Peyer's patch (tissue), 4 donors: ENCODE measurements at places on chromosomes 4 and X. TPM values are rescaled to one million over a fixed set of nuclear protein-coding genes. Genes with fewer than 3 reads are reported as not detected.

Gene DDIT4L
- not detected for total RNA-seq

- H3K36me3 ChIP-seq, result no peaks in the 10 kb centered on the region
- no peaks in the 10 kb centered on the region for H3K4me1 ChIP-seq
- no peak overlapping the region for H3K27ac ChIP-seq
- no peak for DNase-seq
Measured at GRCh38 chrX:139801397-139801813, 93.4 kb upstream of the MCF2 start.

DNA sequence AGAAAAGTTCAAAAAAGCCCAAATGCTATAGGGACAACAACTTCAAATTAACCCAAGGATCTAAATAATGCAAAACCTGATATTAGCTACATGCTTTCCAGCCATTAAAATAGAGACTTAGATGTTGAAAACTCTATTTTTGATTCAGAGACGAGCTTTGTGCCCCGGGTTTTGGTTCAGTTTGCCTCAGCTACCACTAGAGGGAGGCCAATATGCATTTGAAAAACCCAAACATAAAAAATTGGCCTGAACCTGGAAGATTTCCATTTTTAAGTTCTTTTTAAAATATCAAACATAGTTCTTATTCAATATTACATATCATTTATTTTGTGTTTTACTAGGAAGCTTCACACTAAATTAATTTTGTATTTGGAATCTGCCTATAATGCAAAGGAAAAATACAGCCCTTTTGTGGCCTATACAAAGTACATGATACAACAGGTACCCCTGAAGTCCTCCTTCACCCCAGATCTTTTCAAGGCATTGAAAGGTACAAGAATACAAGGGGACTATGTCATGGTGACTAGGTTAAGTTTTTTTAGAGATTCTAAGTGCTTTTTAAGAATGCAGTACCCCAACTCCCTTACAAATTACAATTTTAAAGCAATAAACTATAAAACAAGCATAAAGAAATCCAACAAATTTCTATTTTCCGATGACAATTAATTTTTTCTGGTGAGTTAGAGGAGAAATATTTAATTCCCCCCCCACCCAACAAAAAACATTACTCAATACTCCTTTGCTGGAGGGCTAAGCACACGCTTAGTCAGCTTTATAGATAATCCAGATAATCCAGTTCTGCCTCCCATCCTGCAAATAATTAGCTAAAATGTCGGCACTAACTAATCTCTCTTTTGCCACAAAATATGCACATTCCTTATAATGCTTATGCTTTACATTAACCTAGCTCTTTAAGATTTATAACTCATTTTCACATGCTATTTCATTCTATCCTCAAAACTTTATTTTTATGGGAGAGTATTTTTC, 97.7 kb upstream of the PTPN13 start:
- no peaks in the 10 kb centered on the region for H3K27me3 ChIP-seq
- DNase-seq, result no peak
- H3K36me3 ChIP-seq, result no peaks in the 10 kb centered on the region
- no peak overlapping the region for H3K27ac ChIP-seq

- DNase-seq, result no peak
- no peaks in the 10 kb centered on the region for H3K27me3 ChIP-seq
- no peak overlapping the region for H3K4me3 ChIP-seq
- no peak overlapping the region for H3K27ac ChIP-seq
- no peaks in the 10 kb centered on the region for H3K4me1 ChIP-seq
- no peaks in the 10 kb centered on the region for H3K36me3 ChIP-seq
Measured at GRCh38 chrX:138847930-138848329, 136.4 kb upstream of the FGF13 start.

GRCh38 chr4:145756244-145756643, 76.3 kb downstream of the C4orf51 start:
- DNase-seq, result no peak
- no peak overlapping the region for H3K27ac ChIP-seq
- no peaks in the 10 kb centered on the region for H3K4me1 ChIP-seq
- H3K36me3 ChIP-seq, result no peaks in the 10 kb centered on the region

DNA sequence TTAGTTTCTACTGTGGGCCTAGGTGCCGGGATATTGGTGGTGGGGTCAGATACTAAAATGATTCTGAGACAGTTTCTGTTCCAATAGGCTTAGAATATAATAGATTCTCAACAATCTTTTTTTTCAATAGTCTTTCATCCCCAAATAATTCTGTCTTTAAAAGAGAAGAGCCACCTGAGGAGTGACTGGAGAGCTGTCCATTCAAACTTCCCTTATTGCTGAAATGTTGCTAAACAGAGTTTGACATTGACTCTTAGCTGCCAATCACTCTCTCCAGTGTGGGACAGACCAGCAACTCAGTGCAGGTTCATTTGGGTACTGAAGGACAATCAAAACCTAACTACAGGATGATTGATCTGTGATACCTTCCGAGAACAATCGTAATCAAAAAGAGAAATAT, 12.4 kb upstream of the ADH7 start:
- H3K27me3 ChIP-seq, result no peaks in the 10 kb centered on the region
- DNase-seq, result no peak
- no peak overlapping the region for H3K27ac ChIP-seq

DNA sequence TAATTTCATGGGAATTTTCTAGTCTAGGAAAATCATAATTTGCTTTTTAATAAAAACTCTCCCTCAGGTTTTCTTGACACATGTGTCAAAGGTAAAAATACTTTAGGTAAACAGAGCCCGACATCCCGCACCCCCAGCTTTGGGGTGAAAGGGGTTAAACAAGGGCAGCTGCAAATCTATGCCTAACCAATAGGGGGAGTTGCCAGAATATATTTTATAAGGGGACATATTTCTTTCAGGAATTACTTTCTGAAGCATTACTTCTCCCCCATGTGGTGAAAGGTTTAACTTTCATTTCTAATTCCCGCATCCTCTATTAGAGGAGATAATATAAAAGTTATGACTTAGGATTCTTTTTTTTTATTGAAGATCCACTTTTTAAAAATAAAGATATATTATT, 53.9 kb upstream of the HEPH start:
- no peaks in the 10 kb centered on the region for H3K27me3 ChIP-seq
- no peaks in the 10 kb centered on the region for H3K36me3 ChIP-seq
- no peak overlapping the region for H3K4me3 ChIP-seq
- peak; percentile 19 for DNase-seq
- H3K27ac ChIP-seq, result no peak overlapping the region

- no peaks in the 10 kb centered on the region for H3K27me3 ChIP-seq
- H3K4me1 ChIP-seq, result no peaks in the 10 kb centered on the region
- DNase-seq, result peak; percentile 46
- H3K27ac ChIP-seq, result no peak overlapping the region
- no peaks in the 10 kb centered on the region for H3K36me3 ChIP-seq
- H3K4me3 ChIP-seq, result no peak overlapping the region
Measured at GRCh38 chrX:65690057-65690855, 22.8 kb downstream of the MSN start.

Gene RRH
- not detected for total RNA-seq

GRCh38 chrX:136304493-136304892, 3.7 kb downstream of the ADGRG4 start:
- H3K27me3 ChIP-seq, result no peaks in the 10 kb centered on the region
- no peaks in the 10 kb centered on the region for H3K4me1 ChIP-seq
- no peak overlapping the region for H3K4me3 ChIP-seq
- DNase-seq, result no peak
- H3K36me3 ChIP-seq, result no peaks in the 10 kb centered on the region

GRCh38 chr4:83248486-83248885, 36.1 kb downstream of the COQ2 start:
- no peaks in the 10 kb centered on the region for H3K36me3 ChIP-seq
- DNase-seq, result peak; percentile 63
- no peak overlapping the region for H3K4me3 ChIP-seq

GRCh38 chr4:26178854-26179253, 142.0 kb upstream of the RBPJ start:
- H3K27ac ChIP-seq, result no peak overlapping the region
- H3K4me3 ChIP-seq, result no peak overlapping the region
- H3K36me3 ChIP-seq, result no peaks in the 10 kb centered on the region

DNA sequence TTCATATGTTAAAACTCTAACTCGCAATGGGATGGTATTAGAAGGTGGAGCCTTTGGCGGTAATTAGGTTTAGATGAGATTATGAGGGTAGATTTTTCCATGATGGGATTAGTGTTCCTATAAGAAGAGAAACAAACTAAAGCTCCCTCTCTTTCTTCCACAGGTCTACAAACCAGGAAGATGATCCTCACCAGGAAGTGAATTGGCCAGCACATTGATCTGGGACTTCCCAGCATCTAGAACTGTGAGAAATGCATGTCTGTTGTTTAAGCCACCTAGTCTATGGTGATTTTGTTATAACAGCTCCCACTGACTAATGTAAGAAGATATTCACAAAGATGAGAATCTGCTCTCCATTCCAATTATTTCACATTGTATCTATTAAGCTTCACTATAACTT, 2266.9 kb downstream of the PCDH7 start:
- H3K27me3 ChIP-seq, result no peaks in the 10 kb centered on the region
- H3K36me3 ChIP-seq, result no peaks in the 10 kb centered on the region
- DNase-seq, result no peak
- H3K27ac ChIP-seq, result no peak overlapping the region
- H3K4me1 ChIP-seq, result no peaks in the 10 kb centered on the region

DNA sequence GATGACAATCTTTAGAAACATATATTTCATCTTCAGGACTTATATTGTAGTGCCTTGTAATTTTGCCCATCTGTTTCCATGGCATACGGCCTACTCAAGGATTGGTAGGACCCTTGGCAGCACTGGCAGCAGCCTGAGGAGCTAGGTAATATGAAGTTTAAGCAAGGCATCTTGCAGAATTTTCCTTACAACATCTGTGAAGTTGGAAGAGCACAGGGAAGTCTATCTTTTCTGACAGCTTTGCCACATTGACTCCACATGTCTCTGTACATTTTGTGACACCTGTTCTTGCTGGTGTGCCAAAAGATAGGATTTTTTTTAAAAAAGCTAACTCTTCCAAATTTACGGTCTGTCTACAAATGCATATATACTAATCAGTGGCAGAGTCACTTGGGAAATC, 1235.2 kb downstream of the PCDH7 start:
- H3K27me3 ChIP-seq, result no peaks in the 10 kb centered on the region
- DNase-seq, result no peak
- no peaks in the 10 kb centered on the region for H3K4me1 ChIP-seq
- no peak overlapping the region for H3K27ac ChIP-seq

DNA sequence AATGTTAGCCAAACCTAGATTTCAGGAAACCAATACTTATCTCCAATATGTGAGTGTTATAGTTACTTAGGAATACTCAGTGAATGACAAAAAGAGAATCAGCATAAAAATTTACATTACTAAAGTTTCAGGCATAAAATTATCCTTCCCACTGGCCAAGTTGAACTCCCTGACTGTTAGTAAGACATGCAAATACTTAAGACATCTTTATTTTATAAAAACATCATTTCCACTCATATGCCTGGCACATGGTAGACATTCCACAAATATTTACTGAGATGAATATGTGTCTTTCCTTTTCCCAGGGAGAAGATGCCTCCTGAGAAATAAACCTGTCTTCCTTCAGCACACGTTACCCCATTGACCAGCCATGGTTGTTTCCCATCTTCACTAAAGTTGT, 7.3 kb downstream of the VEGFD start:
- no peak for DNase-seq
- H3K27ac ChIP-seq, result no peak overlapping the region
- H3K36me3 ChIP-seq, result no peaks in the 10 kb centered on the region
- H3K4me1 ChIP-seq, result no peaks in the 10 kb centered on the region
- no peak overlapping the region for H3K4me3 ChIP-seq

DNA sequence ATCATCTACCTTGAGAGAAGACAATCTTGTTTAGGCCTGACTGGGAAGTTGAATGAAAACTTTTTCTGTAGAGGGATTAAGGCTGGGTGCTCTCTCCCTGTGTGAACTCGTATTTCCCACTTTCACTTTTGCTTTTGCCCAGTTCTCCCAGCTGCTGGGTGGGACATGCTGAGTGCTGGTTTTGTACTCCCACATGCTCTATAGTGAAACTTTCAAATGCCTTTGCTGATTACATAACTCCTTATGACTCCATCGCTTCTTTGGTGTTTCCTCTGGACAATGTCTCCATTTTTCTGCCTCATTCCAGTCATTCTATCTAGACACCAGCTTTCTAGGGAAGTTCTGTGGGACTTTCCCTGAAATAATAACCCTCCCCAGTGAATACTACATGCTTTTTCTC, 100.5 kb downstream of the CLNK start:
- H3K27ac ChIP-seq, result peak overlapping the region; percentile 31
- no peaks in the 10 kb centered on the region for H3K27me3 ChIP-seq
- no peak overlapping the region for H3K4me3 ChIP-seq
- peaks cover 12% of the 10 kb centered on the region for H3K4me1 ChIP-seq

Gene PAGE2B
- total RNA-seq, result not detected

DNA sequence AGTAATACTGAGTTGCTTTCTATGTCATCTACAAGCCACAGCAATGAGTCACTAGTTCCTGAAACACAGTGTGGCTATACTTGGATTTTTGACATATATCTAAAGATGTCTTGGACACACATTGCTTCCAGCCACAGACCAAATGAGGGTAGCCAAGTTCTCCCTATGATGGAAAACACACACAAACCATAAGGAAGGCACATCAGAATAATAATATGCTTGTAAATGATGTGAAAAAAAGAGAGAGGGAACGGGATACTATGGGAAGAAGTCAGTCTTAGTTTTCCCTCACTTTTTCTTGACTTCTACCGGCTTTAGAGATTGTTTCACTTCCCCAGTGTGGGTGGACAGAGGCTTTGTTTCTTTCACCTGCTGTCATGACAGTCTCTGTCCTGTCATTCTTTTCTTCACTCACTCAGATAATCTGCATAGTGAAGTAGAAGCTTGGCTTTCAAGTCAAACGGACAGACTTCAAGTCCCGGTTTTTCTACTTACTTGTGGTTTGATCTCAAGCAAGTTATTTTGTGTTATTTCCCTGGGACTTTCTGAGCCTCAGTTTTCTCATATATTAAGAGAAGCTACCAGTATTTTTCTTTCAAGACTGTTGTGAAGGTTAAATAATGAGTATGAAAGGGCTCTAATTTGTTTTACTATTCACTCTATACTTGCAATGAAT, 34.7 kb downstream of the P2RY10 start:
- H3K27me3 ChIP-seq, result no peaks in the 10 kb centered on the region
- H3K4me1 ChIP-seq, result no peaks in the 10 kb centered on the region
- no peaks in the 10 kb centered on the region for H3K36me3 ChIP-seq
- DNase-seq, result no peak
- no peak overlapping the region for H3K27ac ChIP-seq

GRCh38 chr4:188194421-188194820, 55.2 kb downstream of the TRIML1 start:
- H3K4me1 ChIP-seq, result no peaks in the 10 kb centered on the region
- H3K4me3 ChIP-seq, result no peak overlapping the region
- DNase-seq, result no peak
- no peaks in the 10 kb centered on the region for H3K36me3 ChIP-seq
- no peak overlapping the region for H3K27ac ChIP-seq
